Esophagus squamous epithelium (tissue), 5 donors: ENCODE measurements at places on chromosomes 13 and 19.

- no peak for DNase-seq
Observed at GRCh38 chr19:5184930-5185329, 155.7 kb downstream of the PTPRS start.

DNA sequence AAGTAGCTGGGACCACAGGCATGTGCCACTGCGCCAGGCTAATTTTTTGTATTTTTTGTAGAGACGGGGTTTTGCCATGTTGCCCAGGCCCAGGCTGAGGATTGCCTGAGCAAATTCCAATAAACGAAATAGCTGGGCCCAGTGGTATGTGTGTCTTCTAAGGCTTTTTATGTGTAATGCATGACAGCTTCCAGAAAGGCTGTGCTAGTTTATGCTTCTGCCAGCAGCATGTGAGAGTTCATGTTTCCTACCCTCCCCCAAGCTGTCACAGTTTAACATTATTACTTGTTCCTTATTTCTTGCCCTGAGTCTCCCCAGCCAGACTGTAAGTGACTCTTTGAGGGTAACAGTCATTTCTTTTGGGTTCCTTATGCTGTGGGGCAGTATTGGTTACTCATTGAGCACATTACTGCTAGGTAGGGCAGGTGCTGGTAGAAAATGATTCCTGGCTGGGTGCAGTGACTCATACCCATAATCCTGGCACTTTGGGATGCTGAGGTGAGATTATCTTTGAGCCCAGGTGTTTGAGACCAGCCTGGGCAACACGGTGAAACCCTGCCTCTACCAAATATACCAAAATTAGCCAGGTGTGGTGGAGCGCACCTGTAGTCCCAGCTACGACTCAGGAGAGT is 13.6 kb downstream of the GPATCH1 start:
- no peak for DNase-seq

DNA sequence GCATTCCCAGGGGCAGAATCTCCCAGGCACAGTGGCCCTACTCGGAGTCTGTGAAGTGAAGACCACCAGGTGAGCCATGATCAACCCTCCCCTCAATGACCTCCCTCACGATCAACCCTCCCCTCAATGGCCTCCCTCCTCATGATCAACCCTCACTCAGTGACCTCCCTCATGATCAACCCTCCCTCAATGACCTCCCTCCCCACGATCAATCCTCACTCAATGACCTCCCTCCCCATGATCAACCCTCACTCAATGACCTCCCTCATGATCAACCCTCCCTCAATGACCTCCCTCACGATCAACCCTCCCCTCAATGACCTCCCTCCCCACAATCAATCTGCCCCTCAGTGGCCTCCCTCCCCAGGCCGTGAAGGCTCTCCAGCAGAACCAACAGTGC is 32.1 kb downstream of the SBNO2 start:
- DNase-seq: no peak

DNA sequence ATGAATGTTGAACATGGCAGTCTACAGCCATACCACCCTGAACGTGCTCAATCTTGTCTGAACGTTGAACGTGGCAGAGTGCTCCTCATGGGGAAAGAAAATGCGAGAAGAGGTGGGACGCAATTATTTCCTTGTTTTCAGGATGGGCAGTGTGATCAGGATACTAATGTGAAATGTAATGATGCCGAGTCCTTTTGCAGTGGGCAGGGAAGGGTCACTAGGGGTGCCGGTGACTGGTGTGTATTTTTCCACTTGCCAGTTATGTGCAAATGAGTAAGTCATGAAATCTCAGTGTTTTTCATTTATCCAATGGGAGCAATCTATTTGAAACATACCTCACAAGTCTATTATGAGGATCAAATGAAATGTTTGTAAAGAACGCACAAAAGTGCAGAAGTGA is 84.8 kb downstream of the LNX2 start:
- no peak for DNase-seq

GRCh38 chr19:1162404-1163282 is 11.4 kb downstream of the SBNO2 start:
- no peak for DNase-seq
